Activated B cell treated with CpG ODN at 0.5 μM for 24 hours (primary cell): ENCODE measurements at places on chromosomes 5 and 9.

DNA sequence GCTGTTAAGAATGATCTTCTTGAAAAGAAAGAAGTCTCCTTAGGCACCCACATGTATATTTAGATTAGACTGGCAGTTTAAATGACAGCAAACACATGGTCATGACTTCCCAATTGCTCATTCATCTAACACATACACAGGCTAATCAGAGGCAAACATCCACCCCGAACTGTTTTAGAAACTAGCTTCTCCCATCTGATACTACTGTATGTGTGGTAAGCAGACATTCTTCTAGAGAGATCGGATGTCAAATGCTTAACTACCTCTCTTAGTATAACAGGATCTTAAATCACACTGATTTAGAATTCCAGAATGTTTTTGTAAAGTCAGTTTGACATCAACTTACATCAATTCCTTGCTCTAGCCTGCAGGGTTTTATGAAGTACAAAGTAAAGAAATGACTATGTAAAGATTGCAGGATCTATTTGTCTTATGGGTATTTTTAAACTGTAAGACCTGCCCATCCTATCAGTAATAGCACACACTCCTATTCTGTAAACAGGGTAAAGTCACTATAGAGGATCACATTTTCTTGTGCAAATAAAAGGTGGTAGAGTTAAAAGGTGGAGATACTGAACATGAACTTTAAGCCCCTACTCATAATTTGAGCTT, 239.7 kb downstream of the MLLT3 start:
- no peak overlapping the region for H3K27ac ChIP-seq
- H3K36me3 ChIP-seq, result no peaks in the 10 kb centered on the region
- H3K4me1 ChIP-seq, result no peaks in the 10 kb centered on the region
- H3K4me3 ChIP-seq, result no peak overlapping the region

GRCh38 chr5:171418316-171418981, 998 bp upstream of the FGF18 start:
- H3K4me3 ChIP-seq, result peak overlapping the region; percentile 71
- peaks cover 20% of the 10 kb centered on the region for H3K4me1 ChIP-seq
- peaks cover 20% of the 10 kb centered on the region for H3K27me3 ChIP-seq
- no peak overlapping the region for H3K27ac ChIP-seq
- peak; percentile 42 for DNase-seq

DNA sequence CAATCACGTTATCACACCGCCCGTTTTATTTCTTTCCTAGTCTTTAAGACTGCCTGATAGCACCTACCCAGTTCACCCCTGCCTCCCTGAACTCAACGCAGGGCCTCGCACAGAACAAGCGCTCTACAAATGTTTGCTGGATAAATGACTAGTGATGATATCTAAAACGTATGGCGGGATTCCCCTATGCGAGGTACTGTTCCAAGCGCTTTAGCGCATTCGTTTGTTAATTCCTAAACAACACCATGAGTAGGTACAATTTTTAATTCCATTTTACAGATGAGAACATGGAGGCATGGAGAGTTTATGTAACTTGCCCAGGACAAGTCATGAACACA, 6.6 kb downstream of the POU4F3 start:
- no peak overlapping the region for H3K27ac ChIP-seq
- peaks cover 62% of the 10 kb centered on the region for H3K27me3 ChIP-seq
- H3K4me1 ChIP-seq, result peaks cover 13% of the 10 kb centered on the region
- H3K4me3 ChIP-seq, result peak overlapping the region; percentile 53
- DNase-seq, result no peak
- H3K36me3 ChIP-seq, result no peaks in the 10 kb centered on the region

DNA sequence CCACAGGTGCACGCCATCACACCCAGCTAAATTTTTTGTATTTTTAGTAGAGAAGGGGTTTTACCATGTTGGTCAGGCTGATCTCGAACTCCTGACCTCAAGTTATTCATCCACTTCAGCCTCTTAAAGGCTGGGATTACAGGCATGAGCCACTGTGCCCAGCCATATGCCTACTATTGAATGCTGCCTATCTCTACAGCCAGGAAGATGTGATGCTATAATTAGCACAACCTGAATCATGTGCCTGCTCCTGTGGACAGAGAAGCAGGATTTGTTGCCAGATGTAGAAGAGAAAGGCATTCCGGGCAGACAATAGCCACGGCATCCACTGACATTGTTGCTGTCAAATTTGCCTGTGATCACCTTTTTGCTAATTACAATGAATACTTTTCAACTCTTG, 24.4 kb upstream of the MLLT3 start:
- no peaks in the 10 kb centered on the region for H3K4me1 ChIP-seq
- no peak overlapping the region for H3K4me3 ChIP-seq
- peaks cover 38% of the 10 kb centered on the region for H3K27me3 ChIP-seq
- no peak for DNase-seq
- no peaks in the 10 kb centered on the region for H3K36me3 ChIP-seq

GRCh38 chr9:36764364-36765076, 191.8 kb downstream of the MELK start:
- DNase-seq, result no peak
- no peaks in the 10 kb centered on the region for H3K36me3 ChIP-seq
- no peak overlapping the region for H3K4me3 ChIP-seq

DNA sequence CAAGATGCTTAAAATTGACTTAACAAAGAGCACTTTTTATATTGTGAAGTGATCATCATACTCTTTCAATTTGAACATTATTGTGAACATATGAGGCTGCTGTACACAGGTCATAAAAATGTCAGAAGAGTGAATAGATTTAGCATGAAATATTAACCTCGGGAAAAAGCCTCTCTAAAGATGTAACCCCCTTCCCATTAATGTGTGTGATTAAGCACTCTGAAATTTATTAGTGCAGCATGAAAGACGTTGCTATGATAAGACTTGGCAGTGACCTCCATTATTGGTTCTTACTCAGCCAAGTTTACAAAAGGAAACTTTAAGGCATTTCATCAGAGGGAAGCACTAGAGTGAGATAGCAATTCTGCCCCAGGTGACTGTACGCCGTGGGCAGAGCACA, 326.5 kb downstream of the NTRK2 start:
- no peak overlapping the region for H3K4me3 ChIP-seq
- DNase-seq, result no peak
- no peaks in the 10 kb centered on the region for H3K4me1 ChIP-seq
- no peaks in the 10 kb centered on the region for H3K36me3 ChIP-seq
- no peaks in the 10 kb centered on the region for H3K27me3 ChIP-seq

GRCh38 chr5:77981820-77982219, 205.7 kb upstream of the TBCA start:
- no peaks in the 10 kb centered on the region for H3K36me3 ChIP-seq
- no peak overlapping the region for H3K4me3 ChIP-seq
- no peak overlapping the region for H3K27ac ChIP-seq
- H3K4me1 ChIP-seq, result no peaks in the 10 kb centered on the region
- DNase-seq, result no peak

DNA sequence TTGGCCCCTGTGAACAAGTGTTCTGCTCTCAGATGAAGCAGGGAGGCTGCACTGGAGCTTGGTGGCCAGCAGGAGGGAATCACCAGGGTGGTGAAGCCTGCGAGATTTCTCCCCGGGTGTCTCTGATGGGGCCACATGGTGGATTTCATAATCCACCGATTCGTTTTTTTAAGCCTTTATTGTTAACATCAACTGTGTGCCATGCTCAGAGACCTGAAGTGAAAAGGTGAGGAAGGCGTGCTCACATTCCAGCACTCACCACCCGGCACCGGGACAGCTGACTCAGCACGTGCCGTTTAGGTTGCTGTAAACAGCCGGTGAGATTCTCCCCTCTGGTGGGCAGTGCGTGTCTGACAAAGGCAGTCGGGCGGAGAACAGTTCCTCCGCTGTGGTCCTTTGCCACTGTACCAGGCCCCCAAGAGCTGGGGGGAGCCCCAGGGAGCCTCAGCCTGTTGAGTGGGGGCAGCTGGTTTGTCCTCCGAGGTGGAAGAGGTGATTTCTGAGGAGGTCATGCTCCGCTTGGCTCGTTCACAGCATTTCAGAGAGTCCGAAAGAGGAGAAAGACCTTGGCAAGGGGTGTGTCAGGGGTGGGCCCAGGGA, 12.7 kb upstream of the AHRR start:
- no peaks in the 10 kb centered on the region for H3K4me1 ChIP-seq
- no peak overlapping the region for H3K4me3 ChIP-seq
- H3K27ac ChIP-seq, result no peak overlapping the region

DNA sequence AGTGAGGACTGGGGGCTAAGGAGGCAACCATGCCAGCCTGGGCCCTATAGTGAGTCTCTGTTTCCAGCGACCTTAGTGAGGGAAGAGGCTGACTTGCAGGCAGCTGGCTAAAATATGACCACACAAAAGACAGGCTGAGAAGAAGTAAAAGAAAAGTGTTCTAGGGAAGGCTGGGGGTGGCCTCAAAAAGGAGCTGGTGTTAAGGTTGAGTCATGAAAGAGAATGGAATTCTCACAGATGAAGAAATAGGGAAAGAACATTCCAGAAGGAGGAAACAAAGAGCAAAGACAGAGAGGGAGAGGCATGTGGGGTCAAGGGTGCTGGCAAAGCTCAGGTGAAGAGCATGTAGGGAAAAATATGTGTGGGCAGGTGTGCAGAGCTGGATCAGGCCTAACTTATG, 302.7 kb upstream of the RFX3 start:
- H3K4me3 ChIP-seq, result no peak overlapping the region
- H3K27ac ChIP-seq, result no peak overlapping the region
- DNase-seq, result no peak
- no peaks in the 10 kb centered on the region for H3K36me3 ChIP-seq
- no peaks in the 10 kb centered on the region for H3K27me3 ChIP-seq
- H3K4me1 ChIP-seq, result no peaks in the 10 kb centered on the region

- H3K36me3 ChIP-seq, result no peaks in the 10 kb centered on the region
- no peak for DNase-seq
- no peaks in the 10 kb centered on the region for H3K4me1 ChIP-seq
- no peak overlapping the region for H3K4me3 ChIP-seq
- no peak overlapping the region for H3K27ac ChIP-seq
- H3K27me3 ChIP-seq, result no peaks in the 10 kb centered on the region
Observed at GRCh38 chr5:15752663-15753285, 252.8 kb downstream of the FBXL7 start.

DNA sequence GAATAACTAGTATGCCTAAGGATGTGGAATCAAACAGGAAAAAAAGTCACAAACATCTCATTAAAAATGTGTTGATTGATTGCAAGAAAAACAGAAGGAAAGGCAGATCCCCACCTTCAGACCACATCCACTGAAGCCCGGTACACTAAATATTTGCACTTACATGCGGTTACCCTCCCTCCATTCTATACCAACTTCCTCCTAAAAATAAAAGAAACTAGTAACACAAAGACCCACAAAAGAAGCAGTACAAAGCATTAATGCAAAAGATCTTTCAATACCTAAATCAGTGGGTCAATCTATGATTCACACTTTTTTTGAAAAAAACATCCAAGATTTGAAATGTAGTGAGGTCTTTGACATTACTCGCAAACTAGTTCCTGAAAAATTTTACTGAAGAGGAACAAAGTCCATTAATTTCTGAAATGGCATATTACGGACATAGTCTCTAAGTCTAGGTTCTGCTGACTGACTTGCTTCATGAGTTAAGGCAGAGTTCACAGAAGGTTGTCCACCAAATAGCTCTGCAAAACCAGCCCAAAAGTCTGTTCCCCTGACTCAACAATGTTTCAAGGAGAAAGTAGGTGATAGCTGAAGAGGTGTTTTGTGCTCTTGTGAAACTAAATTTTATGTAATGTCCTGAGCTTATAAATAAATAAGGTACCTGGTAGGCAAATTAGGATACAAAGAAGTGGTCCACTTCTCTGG, 100.7 kb downstream of the PAM start:
- no peak for DNase-seq
- H3K27me3 ChIP-seq, result peaks cover 2% of the 10 kb centered on the region
- no peak overlapping the region for H3K4me3 ChIP-seq
- H3K4me1 ChIP-seq, result peaks cover 2% of the 10 kb centered on the region
- no peaks in the 10 kb centered on the region for H3K36me3 ChIP-seq
- no peak overlapping the region for H3K27ac ChIP-seq

DNA sequence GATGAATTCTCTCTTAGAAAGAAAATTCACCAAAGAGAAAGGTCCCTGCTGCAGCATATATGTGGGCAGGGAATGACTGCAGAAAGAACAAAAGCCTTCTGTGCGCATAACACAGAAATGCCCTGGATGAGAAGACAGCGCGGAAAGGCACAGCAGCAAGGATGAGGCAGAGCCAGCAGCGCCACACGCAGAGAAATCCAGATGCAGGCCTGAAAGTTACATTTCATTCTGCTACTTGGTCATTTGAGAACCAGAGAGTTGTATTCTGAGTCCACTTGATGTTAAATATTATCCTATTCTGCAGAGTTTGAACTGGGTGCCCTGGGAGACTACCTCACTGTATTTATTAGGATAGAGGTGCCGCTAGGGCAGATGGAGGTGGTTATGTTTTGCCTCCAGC, 68.5 kb downstream of the GLDC start:
- H3K27ac ChIP-seq, result no peak overlapping the region
- DNase-seq, result no peak
- H3K4me1 ChIP-seq, result peaks cover 47% of the 10 kb centered on the region
- no peak overlapping the region for H3K4me3 ChIP-seq
- H3K36me3 ChIP-seq, result no peaks in the 10 kb centered on the region

DNA sequence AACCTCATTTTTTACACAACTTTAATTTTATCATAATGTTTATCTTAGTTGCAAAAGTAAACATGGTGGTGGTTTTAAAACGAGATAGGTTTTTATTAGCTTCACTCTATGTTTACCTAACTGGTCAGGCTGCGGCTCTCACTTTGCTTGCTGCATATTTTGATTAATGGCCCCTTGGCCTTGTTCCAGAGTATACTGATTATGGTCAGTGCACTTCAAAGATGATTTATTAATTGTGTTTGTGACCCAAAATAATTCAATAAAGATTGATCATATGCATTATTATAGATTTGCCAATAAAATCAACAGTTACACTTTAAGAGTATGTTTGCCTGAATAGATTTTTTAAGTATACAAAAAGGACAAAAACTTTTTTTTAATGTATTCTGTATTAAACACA, 188.0 kb downstream of the XRCC4 start:
- H3K27ac ChIP-seq, result no peak overlapping the region
- peaks cover 2% of the 10 kb centered on the region for H3K36me3 ChIP-seq
- H3K4me3 ChIP-seq, result no peak overlapping the region
- no peak for DNase-seq
- H3K4me1 ChIP-seq, result no peaks in the 10 kb centered on the region
- no peaks in the 10 kb centered on the region for H3K27me3 ChIP-seq

- H3K27me3 ChIP-seq, result no peaks in the 10 kb centered on the region
- H3K4me3 ChIP-seq, result peak overlapping the region; percentile 95
- H3K4me1 ChIP-seq, result peaks cover 36% of the 10 kb centered on the region
- H3K36me3 ChIP-seq, result peaks cover 23% of the 10 kb centered on the region
Observed at GRCh38 chr5:116084287-116084691, 536 bp upstream of the COMMD10 start.

- no peak for DNase-seq
- peaks cover 12% of the 10 kb centered on the region for H3K27me3 ChIP-seq
- H3K36me3 ChIP-seq, result no peaks in the 10 kb centered on the region
Observed at GRCh38 chr9:91037511-91038482, 236.2 kb downstream of the SYK start.

GRCh38 chr5:18772475-18772874, 1138.2 kb downstream of the TAF11L14 start:
- no peak for DNase-seq
- H3K36me3 ChIP-seq, result no peaks in the 10 kb centered on the region
- H3K4me1 ChIP-seq, result no peaks in the 10 kb centered on the region
- no peak overlapping the region for H3K27ac ChIP-seq

GRCh38 chr5:33877449-33877848, 14.3 kb downstream of the ADAMTS12 start:
- H3K27me3 ChIP-seq, result no peaks in the 10 kb centered on the region
- no peak overlapping the region for H3K4me3 ChIP-seq
- no peaks in the 10 kb centered on the region for H3K36me3 ChIP-seq
- H3K4me1 ChIP-seq, result no peaks in the 10 kb centered on the region
- no peak for DNase-seq

GRCh38 chr5:73322437-73323076, 126.0 kb downstream of the FOXD1 start:
- H3K27ac ChIP-seq, result no peak overlapping the region
- peaks cover 19% of the 10 kb centered on the region for H3K27me3 ChIP-seq
- no peaks in the 10 kb centered on the region for H3K36me3 ChIP-seq
